Activated CD8-positive, alpha-beta memory T cell treated with anti-CD3 and anti-CD28 coated beads, Interleukin-2, amount 10 ng/mL, durations not matched to agents 7 days and 5 days (primary cell): ENCODE measurements at places on chromosomes 16 and 17. TPM values are rescaled to one million over a fixed set of nuclear protein-coding genes. Genes with fewer than 3 reads are reported as not detected.

GRCh38 chr17:55961386-55961785 is 191.9 kb upstream of the ANKFN1 start:
- H3K4me3 ChIP-seq = no peak overlapping the region
- no peak for DNase-seq
- no peak overlapping the region for H3K27ac ChIP-seq
- no peaks in the 10 kb centered on the region for H3K4me1 ChIP-seq
- H3K36me3 ChIP-seq = no peaks in the 10 kb centered on the region

- no peak for DNase-seq
- no peak overlapping the region for H3K4me3 ChIP-seq
- H3K27ac ChIP-seq = no peak overlapping the region
- H3K4me1 ChIP-seq = no peaks in the 10 kb centered on the region
- no peaks in the 10 kb centered on the region for H3K36me3 ChIP-seq
Observed at GRCh38 chr17:57819867-57820266, 30.0 kb downstream of the MRPS23 start.

The RGS11 gene
- total RNA-seq = not detected

DNA sequence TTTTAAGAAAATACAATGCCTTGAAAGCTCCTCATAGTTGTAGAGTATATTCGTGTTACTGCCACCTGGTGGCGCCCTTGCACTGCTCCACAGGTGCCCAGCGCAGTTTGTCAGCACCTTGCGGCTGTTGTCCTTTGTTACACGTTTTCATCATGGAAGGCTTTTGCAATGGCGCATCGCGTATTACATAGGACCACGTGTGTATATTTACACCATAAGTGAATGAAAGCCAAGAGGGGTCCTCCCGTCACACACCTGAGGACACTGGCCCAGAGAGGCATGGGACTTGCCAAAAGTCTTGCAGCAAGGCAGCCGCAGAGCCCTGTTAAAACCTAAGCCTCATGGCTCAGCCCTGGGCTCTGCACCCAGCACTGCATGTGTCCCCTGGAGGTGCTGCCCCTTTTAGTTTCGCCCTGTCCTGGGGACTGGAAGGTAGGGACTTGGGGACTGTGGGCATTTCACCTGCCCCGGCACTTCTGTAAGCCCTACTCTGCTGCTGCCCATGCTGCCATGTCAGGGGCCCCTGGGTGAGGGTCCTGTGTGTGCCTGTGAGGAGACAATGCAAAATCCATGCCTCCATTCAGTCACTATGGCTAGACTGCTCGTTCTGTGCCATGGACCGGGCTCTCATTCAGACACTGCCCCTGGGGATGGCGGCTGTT is 24.3 kb downstream of the POLR3E start:
- peaks cover 20% of the 10 kb centered on the region for H3K36me3 ChIP-seq
- no peak overlapping the region for H3K4me3 ChIP-seq
- peak; percentile 80 for DNase-seq
- peaks cover 2% of the 10 kb centered on the region for H3K4me1 ChIP-seq
- H3K27ac ChIP-seq = no peak overlapping the region

- peaks cover 12% of the 10 kb centered on the region for H3K4me1 ChIP-seq
- no peak for DNase-seq
- H3K27me3 ChIP-seq = peaks cover 69% of the 10 kb centered on the region
- H3K36me3 ChIP-seq = no peaks in the 10 kb centered on the region
Observed at GRCh38 chr17:43982171-43982570, 22.3 kb upstream of the NAGS start.
